ENCODE measurements at places on chromosomes 3 and 15.

- no peak for DNase-seq
These were observed 175.0 kb upstream of the MCTP2 start for GRCh38 chr15:94056314-94056713.

GRCh38 chr3:174223626-174224025 lies 635.5 kb upstream of the NAALADL2 start:
- no peak for DNase-seq

GRCh38 chr15:35104526-35105147 lies 19.5 kb upstream of the NANOGP8 start:
- no peak for DNase-seq

GRCh38 chr3:152197937-152198336 lies 70.8 kb upstream of the MBNL1 start:
- no peak for DNase-seq

DNA sequence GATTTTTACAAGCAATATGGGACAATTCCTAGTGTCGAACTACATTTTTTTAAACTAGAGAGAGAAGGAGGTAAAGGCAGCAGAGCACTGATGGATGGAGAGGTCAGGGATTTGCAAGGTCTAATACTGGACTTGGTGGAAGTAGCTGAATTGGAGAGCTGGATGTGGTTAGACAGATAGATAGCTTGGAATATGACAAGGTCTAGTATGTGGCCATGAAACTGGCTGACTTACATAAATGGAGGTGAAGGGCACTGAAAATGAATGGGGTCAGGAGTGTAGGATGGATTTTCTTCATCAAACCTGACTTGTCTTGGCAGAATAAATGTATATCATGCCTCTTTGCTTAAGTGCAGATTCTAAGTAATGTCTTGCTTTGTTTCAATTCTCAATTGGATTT lies 10.1 kb upstream of the RTP4 start:
- DNase-seq: no peak

- no peak for DNase-seq
These were observed 10.2 kb downstream of the CA12 start for GRCh38 chr15:63371297-63371918.

GRCh38 chr3:56453011-56453410 lies 15.3 kb downstream of the ERC2 start:
- no peak for DNase-seq

- DNase-seq: no peak
These were observed 23.0 kb upstream of the ARPP21 start for GRCh38 chr3:35616346-35616745.

DNA sequence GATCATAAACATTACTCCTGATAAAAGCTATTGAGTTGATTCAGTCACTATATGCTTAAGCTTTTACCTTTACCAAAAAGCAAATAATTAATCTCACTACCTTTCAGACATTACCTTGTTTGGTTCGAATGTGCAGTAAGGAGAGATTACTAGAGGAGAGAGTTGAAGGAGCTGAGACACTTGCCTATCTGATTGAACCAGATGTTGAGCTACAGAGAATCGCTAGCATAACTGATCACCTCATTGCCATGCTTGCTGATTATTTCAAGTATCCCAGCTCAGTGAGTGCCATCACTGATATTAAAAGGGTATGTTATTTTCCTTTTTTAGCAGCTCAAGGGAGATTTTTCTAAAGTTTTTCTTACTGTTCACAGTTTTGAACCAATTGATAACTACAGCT lies 54.6 kb downstream of the ARMC8 start:
- DNase-seq: no peak

DNA sequence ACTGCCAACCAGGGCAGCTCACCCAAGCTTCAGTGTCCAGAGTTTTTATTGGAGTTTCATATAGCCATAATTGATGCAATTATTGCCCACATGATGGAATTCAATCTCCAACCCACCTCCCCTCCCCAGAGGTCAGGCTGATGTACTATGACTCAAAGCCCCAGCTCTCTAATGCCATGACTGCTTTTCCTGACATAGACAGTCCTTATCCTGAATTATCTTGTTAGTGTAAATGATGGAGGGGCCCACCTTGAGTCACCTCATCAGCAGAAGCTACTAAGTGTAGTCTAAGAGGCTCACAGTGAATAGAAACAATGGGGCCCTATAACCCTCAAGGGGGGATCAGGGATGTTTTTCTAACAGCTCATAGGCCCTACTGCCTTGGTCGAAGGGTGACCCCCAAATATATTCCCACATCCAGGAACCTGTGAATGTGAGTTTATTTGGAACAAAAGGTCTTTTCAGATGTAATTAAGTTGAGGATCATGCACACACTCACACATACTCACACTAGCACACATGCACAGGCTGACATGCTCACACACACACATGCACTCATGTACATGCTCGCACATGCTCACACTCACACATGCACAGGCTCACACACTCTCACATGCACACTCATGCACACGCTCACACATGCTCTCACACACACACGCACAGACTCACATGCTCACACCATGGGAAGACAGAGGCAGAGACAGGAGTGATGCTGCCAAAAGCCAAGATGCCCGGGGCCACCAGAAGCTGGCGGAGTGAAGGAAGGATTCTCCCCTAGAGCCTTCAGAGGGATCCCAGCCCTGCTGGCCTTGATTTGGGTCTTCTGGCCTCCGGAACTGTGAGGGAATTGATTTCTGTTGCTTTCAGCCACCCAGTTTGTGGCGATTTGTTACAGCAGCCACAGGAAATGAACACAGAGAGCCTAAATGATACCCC lies 131.2 kb upstream of the SMAD3 start:
- no peak for DNase-seq

DNA sequence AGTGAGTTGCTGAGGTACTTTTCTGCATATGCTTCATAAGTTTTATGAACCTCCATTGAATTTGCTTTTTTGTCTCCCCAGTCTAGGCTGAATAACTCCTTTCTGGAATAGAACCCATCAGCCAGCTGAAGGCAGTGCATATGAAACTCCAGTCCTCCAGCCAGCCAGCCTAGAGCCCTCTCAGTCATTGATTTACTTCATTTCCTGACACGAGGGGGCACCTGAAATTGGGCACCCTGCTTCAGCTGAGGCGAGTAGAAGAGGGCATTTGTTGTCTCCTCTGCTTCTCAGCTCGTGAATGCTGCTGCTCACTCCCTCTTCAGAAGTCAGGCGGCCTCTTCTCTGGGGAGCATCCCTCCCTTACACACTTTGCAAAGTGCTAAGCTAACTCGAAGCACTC lies 32.5 kb downstream of the CHST2 start:
- DNase-seq: no peak

DNA sequence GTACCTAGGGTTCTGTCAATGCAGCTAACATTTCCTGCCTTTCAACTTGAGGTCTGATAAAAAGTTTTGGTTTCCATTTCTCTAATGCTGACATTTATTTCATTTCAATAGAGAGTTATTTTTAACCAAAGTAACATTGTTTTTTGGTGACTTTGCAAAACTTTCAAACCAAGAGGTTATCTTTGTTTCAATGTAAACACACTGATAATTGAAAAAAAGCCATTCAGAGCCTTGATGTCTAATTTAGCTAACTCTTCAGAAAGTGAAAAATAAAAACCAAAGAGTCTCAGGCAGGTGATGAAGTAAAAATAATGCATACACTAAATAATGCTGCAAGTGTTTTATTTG lies 9.6 kb upstream of the TIPARP start:
- DNase-seq: no peak

GRCh38 chr3:171953301-171954022 lies 85.9 kb upstream of the FNDC3B start:
- no peak for DNase-seq

- peak; percentile 75 for DNase-seq
These were observed at the start of gene UBE2E2 for GRCh38 chr3:23202921-23203707. Gene UBE2E2, plus strand, starts transcription at chr3:23203327.

DNA sequence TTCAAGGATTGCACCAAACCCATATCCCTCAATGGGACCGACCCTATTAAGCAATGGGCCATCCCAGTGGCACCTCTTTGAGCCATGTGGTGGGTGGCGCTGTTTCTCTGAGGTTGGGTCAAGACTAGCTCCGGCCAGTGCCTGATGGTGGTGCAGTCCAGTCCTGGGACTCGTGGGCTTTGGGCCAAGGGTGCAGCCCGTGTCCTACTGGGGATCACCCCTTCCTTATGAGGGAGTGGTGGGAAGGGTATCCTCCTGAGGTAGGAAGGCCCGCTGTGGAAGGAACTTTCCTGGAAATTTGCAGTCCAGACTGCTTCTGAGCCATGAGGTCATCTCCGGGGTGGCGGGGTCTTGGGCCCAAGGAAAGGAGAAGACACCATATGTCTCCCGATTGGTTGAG lies 231.6 kb downstream of the SNRPN start:
- no peak for DNase-seq

GRCh38 chr3:3209714-3210113 lies 30.2 kb upstream of the CRBN start:
- no peak for DNase-seq

DNA sequence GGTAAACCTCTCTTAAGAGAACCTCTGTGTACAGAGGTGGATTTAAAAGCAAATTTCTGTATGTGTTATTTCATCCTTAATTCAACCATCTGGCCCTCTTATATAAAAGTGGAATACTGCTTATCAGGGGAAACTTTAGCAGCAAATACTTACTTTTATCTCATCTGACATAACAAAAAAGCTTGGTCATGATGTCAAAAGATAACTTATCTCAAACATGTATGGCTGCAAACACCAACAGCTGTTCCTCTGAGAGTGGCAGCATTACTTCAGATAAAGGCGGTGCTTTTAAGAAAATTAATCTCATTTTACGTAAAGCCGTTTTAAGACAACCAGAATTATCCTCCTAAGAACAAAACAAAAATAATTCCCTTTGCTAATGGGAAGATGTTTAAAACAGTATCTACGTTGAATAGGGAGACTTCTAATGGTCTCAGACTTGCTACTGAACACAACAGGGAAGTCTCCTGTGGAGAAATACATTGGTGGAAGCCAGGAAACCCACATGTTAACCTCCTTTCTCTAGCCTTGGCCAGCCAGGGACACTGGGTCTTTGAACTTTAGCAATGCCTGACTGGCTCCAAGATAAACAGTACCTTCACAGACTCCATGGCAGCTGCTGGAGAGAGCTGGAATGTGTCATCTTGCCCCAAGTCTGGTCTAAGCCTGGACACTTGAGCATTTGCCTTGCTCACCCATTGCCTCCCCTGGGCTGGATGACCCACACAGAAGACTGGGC lies 18.1 kb downstream of the ARRDC4 start:
- no peak for DNase-seq

DNA sequence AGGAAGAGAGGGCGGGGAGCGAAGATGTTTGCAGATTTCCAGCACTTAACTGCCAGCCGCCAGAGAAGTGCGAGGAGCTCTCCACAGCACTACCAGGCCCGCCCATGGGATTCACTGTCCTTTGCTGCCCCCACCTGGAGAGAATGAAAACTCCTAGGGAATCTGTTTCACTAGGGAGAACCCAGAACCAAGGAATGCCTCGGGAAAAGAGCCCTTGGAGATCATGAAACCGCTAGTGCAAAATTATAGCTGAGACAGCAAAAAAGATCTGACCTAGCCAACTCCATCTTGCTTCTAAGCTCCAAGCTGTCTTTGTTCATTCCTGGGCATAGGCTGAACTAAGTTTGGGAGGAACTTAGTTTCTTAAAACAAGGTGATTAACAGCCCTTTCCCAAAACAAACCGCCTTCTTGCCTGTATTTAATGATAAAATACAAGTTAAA lies 82.6 kb upstream of the GCNT3 start:
- peak; percentile 94 for DNase-seq

DNA sequence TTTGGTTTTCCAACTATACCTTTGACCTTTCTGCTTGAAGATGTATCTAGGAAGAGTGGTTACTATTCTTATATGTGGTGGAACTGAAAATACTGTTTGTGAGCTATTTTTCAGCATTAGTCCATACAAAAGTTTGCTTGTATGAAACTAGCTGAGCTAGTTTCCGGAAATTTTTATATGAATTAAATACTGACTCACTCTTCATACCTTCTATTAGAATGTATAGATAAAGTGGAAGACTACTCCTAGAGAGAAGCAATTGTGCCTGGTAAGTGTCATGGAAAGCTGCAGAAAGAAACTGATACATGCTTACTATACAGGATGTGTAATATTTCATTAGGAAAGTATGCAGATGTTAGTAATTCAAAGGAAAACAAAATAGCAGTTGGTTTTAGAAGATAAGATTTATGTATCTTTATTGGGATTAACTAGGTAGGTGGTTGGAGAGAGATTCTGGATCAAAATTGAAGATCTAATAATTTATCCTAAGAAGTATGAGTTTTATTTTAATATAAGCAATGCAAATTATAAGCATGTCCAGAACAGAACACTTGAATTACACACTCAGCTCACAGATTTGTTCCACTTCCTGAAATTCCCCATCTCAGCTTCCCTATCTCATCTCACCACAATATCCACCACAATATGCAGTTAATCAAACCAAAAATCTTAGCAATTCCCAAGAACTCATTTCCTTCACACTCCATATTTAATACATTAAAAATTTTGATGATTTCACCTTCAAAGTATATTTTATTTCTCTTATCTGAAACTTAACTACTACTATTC lies 82.8 kb downstream of the BCHE start:
- no peak for DNase-seq

- DNase-seq: peak; percentile 34
These were observed 674 bp downstream of the SERP1 start for GRCh38 chr3:150545419-150546225.

DNA sequence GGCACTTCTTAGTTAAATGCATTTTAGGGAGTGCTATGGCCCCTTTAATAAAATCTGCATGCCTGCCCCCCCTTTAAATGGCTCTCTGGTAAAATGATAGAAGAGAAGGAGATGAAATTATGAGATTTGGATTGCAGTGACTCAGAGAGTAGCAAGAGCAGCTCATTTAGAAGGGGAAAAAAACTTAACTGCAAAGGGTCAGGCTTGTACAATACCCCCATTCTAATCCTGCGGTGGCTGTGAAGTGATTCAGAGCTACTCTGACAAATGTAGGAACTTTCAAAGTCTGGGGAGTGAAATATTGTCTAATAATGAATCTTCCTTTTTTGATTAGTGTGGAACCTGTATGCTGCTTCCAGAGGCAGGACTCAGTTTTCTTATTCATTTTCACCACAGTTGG lies 44.1 kb upstream of the TBC1D23 start:
- DNase-seq: no peak

DNA sequence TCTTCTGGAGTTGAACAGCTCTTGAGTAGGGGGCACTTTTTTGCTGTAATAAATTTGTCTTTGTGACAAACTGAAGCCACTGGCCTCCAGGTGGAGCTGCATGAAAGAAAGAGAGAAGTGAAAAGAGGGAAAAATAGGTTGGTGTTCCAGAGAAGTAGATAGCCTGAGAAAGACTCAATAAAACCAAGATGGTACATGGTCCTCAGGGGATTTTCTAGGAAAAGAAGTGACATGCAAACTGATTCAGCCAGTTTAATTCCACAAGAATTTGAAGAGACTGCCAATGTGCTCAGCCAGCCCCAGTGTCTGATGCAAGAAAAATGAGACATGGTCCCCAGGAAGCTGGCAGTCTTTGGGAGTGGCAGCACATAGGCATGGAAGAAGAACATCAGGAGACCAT lies 152.7 kb downstream of the CD47 start:
- peak; percentile 50 for DNase-seq

DNA sequence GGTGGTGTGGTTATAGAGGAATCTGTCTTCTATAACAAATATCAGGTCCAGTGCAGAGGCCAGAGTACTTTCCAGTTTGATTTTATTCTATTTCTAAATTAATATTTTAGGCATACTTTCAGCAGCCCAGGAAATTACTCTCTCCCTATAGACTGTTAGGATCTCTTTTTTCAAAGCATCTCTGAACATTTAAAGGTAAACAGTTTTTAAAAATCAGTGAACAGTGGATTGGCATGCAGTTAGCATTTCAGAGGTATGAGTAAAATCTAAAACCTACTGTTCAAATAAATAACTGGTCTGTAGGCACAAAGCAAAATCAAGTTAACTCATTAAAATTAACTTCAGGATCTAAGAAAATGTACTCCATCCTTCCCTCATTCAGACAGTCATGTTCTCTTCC lies 3.0 kb downstream of the ZBED2 start:
- DNase-seq: no peak
